Stimulated activated CD4-positive, alpha-beta T cell treated with anti-CD3 and anti-CD28 coated beads, Interleukin-4, amount 100 ng/mL, for 24 hours (primary cell): ENCODE measurements at places on chromosomes 13 and 19.

- DNase-seq = peak; percentile 53
These were observed 17.9 kb upstream of the ZNF175 start for GRCh38 chr19:51552996-51553725.

- DNase-seq = no peak
These were observed 604.4 kb upstream of the SPRY2 start for GRCh38 chr13:80945328-80945727.

- no peak for DNase-seq
These were observed 164.2 kb downstream of the ABCC4 start for GRCh38 chr13:95137096-95137495.

- no peak for DNase-seq
These were observed 158.6 kb upstream of the SOX1 start for GRCh38 chr13:111908361-111908760.

- DNase-seq = peak; percentile 95
These were observed 5.8 kb downstream of the KLF2 start for GRCh38 chr19:16330368-16330801.

DNA sequence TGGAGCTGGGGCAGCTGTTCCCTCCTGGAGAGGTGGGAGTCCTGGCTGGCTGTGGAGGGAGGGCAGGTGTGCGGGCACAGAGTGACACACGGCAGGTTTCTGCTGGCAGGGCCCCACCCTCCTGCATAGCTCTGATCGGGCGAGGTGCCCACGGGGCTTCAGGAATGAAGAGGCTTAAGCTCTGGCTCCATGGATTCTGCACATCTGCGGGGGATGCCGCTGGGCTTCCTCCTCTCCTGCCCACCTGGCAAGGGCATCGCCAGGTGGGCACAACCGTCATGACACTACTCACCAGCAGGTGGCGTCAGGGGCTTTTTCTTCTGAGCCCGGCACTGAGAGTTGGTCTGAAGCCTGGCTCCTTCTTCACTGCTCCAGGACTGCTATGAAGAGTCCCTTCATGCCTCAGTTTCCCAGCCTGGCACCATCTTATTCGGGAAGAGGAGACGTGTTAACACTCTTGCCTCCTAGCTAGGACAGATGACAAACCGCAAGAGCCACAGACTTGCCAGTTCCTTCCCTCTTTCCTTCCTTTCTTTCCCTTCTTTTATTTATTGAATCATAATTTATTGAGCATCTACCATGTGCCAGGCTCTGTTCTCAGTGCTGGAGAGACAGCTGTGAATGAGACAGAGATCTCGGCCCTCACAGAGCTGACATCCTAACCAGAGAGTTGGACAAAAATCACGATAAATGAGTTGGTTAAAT, 15.2 kb upstream of the PAK4 start:
- peak; percentile 82 for DNase-seq

- DNase-seq = peak; percentile 41
These were observed 22.3 kb downstream of the TMEM161A start for GRCh38 chr19:19115954-19116353.

DNA sequence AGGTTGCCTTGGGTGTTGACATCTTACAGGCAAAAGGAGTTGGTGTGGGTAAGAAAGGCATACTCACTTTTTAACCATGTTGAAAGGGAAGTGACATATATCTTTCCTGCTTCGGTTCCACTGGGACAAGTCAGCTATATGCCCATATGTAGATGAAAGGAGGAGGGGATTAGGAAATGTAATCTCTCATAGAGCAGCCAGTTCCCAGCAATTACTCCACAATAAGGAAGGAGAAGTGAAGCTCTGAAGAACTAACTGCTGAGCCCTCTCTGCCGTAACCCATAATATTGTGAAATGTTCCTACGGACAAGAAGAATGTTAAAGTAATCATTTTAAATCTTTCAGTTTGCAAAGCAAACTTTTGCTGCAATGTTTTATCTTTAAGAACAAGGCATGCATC, 82.2 kb downstream of the EDNRB start:
- no peak for DNase-seq

- DNase-seq = no peak
These were observed 7.1 kb upstream of the CLPP start for GRCh38 chr19:6354098-6354674.
